ENCODE measurements at places on chromosomes 11 and 22.

DNA sequence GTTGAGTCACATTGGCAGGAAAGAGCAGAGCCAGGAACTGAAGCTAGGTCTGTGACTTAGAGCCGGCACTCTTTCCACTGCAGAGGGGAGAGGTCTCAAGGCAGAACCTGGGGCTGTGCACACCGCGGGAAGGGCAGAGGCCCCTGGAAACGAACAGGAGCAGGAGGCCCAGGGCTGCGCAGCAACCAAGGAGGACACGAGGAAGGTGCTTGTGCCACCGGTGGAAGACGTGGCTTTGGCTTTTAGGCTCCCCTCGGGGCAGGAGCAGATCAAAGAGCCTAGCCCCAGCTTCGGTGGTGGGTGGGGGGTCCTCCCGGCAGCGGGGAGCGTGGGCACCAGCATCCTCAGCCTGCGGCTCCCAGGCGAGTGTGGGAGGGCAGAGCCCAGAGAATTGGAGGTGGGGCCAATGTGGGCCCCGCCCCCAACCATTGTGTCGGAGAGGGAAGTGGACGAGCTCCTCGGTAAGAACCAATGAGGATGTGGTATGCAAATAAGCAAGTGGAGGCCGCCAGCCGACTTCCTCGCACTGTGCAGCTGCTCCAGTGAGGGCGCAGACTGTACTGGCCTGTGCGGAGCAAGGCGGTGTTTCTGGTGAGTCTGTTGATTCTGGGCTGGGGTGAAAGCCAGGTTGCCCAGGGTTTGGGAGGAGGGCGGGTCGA, at the start of gene CCDC116:
Gene CCDC116 (plus strand): TSS at position 524 of the 659 bp plus-strand sequence. CDS start 422 bp downstream, outside the sequence.
- DNase-seq, result peak; percentile 75

GRCh38 chr22:27643907-27644306, 157.6 kb downstream of the MN1 start:
- no peak for DNase-seq

- no peak for DNase-seq
These were observed 138.4 kb downstream of the TTC17 start for GRCh38 chr11:43497144-43497543.

- DNase-seq, result no peak
These were observed 30.6 kb upstream of the KRTAP5-7 start for GRCh38 chr11:71496421-71496820.

GRCh38 chr11:120598517-120599257, 87.1 kb downstream of the GRIK4 start:
- no peak for DNase-seq

- DNase-seq, result no peak
These were observed 8.6 kb downstream of the ARAP1 start for GRCh38 chr11:72743321-72744221.
